ENCODE measurements at places on chromosomes 7 and 10.

- DNase-seq, result no peak
Measured at GRCh38 chr10:22760025-22760424, 45.6 kb upstream of the PIP4K2A start.

DNA sequence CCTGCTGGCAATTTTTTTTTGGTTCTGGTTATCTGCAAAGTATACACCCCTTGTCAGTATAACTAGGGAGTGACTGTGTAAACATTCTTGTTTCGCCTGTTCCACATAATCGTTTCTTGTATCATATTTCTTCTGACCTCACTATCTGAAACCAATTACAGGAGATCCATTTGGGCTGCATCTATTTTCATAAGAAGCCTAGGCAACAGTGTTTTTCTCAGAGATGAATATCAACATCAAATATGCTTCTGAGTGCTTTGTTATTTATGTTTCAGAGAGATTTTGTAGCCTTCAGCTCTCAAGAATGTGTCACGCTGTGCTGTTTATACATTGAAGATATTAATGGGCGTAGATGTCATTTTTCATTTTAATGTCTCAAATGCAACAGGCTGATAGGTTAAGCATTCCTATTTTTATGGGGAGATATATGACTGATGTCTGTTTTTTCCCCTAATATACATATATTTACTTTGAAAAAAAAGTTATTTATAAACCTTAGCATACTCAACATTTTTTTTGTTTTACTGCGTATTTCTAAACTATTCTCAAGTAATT lies 115.5 kb downstream of the FOXP2 start:
- DNase-seq, result no peak

DNA sequence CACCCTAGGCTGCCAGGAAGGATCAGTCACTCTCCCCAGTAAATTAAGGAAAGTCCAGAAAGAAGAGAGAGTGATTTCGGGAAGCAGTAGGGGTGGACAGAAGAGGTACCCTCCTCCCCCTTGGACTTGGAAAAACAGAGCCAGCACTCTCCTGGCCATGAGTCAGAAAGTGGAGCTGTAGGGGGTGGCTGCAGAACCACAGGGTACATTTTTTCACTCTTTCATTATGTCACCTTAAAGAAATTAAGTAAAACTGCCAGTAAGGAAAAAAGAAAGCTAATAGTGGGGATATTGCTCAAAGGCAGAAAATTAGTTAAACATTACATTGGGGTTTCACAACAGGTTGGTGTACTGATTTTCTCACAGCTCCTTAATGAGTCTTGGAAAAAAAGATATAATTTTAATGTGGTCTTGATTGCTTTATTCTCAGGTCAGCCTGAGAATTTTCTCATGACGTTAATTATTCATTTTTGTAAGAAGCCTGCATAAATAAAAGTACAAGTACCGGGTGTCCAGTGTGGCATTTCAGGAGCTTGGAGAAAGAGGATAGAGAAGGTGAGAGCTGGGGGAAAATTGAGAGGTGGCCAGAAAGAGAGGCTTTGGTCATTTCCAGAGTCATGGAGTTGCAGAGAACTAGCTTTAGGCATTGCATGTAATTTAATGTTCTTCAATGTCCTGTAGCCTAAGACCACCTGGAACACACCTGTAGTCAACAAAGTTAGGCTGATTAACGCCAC lies 23.2 kb upstream of the AOAH start:
- no peak for DNase-seq

GRCh38 chr7:131657881-131658280 lies 101.5 kb upstream of the PODXL start:
- no peak for DNase-seq

- no peak for DNase-seq
Measured at GRCh38 chr7:22318376-22318775, 38.6 kb downstream of the RAPGEF5 start.

DNA sequence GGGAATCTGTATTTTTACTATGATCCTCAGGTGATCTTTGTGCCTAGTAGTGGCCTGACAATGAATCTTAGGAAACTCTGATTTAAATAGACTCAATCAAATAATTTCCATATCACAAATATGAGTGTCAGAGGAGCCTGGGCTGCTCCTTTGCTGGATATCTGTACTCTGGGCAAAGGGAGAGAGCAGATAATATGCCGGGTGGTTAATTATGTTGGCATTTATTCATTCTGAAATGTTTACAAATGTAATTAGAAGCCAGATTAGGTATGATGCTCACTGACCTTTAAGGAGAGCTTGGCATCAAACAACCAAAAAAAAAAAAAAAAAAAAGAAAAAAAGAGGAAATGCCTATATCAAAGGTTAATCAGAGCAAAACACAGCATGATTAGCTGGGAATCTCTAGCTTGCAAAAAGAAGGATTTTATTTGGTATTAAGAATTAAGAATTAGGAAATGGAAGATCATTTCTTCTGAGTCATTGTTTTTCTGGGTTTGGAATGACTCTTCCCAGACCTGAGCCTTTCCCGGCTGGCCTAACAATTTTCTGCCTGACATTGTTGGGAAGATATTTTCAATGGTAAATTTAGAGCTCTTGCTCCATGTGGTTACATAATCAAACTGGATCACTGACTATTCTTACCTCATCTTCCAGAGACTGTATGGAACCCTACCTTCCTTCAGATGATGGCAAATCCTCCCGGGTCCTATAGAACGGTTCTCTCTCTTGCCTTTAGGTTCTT lies 365.3 kb downstream of the REEP3 start:
- DNase-seq, result no peak

- no peak for DNase-seq
Measured at GRCh38 chr7:115477193-115477651, 553.3 kb downstream of the TFEC start.

DNA sequence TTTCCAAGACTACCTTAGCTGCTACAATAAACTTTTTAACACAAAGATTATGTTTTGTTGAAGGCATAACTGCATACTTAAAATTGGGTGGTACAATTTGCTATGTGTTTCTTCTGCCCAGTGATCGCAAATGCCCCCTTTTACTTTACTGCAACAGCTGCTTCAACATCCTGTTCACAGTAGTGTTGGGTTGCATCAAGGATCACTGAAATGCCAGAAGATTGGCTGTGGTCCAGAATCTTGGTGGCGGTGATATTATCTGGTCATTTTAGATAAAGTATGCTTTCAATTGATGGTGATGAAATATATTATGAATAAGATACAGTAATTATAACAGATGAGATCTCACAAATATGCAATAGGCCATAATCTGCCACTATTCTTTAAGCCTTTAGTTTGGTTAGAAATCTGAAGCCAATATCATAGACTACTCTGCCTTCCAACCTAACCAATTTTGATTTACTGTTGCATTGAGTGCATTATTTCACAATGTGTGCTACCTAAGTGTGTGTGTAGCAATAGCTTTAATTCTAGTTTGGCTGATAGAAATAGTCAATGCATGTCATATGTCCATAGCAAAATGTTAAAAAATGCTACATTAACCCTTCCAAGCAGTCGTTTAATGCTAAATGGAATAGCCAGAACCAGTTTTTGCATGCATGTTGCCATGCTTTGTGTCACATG lies 29.8 kb upstream of the ING3 start:
- no peak for DNase-seq

GRCh38 chr10:110972231-110973134 lies 53.1 kb downstream of the SHOC2 start:
- DNase-seq, result no peak

DNA sequence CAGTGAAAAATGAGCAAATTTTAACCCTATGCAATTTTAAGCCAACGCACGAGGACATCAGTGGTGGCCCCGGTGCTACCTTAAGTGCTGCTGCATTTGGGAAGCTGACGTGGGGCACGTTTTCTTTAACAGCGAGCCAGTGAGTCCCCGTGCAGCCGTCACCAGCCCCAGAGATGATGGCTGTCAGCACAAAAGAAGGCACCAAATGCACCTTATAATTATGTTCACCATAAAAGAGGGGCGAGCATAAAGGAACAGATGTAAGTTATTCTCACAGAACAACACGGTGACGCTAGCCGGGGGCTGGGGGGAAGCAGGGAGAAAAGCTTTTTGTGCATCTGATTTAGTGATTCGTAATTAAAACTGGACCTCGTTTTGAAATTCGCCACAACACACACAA lies 260.1 kb downstream of the DNAJB6 start:
- no peak for DNase-seq

- DNase-seq, result no peak
Measured at GRCh38 chr7:146528581-146528980, 412.0 kb downstream of the CNTNAP2 start.

GRCh38 chr10:23358357-23358756 lies 13.8 kb upstream of the C10orf67 start:
- no peak for DNase-seq

DNA sequence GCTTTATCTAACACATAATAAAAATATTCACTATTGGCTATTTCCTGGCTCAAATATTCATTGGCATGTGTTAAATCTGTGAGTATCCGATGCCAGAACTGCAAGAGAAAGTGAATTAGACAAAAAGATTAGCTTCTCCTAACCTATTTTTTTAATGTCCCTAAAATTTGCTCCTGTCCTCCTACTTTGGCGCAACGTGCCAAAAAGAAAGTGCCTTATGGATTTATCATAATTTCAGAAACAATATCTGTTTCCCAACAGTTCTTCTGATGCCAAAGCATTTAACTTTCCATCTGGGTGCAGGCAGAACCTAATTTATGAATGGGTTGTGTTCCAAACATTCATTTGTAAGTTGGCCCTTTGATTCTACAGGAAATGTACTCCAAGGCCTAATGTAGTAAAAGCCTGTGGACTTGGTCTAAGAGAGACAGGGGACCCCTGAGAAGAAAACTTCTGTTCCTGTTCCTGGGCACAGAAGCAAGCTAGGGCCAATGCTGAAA lies 15.4 kb downstream of the PIP4K2A start:
- DNase-seq, result no peak

DNA sequence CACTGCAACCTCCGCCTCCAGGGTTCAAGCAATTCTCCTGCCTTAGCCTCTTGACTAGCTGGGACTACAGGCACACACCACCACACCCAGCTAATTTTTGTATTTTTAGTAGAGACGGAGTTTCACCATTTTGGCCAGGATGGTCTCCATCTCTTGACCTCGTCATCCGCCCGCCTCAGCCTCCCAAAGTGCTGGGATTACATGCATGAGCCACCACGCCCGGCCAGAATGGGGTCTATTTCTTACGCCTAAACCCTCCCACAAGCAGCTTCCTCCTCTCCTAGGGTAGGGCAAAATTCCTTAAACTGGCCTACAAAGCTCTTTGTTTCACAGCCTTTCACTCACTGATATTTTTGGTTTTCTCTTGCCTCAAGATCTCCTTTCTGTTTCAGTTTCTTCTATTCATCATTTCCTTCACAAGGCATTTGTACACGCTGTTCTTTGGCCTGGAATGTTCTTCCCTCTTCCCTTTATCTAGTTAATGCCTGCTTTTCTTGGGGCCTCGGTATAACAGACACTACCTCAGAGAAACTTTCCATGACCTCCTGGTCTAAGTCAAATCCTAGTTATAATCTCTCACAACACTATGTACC lies 6.7 kb downstream of the CPEB3 start:
- no peak for DNase-seq

GRCh38 chr7:116337018-116337417 lies 126.7 kb downstream of the TES start:
- DNase-seq, result no peak

GRCh38 chr7:112067632-112068540 lies 138.3 kb downstream of the DOCK4 start:
- DNase-seq, result no peak

DNA sequence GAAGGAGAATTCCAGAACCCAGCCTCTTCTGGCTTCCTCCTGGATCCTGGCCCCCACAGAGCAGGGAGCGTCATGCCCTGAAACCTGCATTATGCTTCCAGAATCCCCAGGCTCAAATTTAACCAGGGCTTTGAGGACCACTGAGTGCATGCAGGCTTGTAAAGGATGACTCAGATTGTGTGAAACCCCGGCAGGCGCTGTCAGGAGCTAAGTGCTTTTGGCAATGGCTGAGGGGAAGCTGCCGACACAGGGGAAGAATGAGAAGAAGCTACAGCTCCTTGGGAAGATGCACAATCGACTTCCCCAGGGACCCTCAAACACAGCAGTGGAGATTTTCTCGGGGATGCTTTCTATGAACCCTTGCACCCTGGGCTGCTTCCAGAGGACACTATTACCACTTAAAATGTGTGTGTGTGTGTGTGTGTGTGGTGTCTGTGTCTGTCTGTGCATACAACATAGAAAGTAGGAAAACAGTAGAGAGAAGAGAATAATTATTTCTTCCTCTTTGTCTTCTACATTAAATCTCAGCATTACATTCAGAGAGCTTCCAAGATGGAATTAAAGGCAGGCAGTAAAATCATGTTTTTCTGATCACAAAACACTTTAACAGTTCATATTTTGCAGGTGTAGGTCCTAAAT lies 183.5 kb upstream of the INHBA start:
- DNase-seq, result no peak
